ENCODE measurements at places on chromosomes 7 and 10.

DNA sequence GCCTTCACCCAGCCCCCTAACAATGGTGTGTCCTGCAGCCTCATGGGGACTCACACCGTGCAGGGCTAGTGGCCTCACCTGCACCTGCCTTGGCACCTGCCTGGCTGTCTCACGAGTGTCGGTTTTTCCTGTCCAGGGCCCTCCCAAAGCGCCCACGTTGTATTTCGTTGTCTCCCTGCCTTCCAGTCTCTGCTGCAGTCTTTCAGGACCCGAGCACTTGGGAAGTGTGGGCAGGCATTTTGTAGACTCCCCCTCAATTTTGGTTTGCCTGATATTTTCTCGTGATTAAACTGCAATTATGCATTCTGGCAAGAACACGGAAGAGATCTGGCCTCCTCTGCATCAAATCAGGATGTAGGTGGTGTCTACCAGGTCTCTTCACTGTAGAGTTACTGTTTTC, 17.9 kb downstream of the BNIP3 start:
- DNase-seq: no peak

DNA sequence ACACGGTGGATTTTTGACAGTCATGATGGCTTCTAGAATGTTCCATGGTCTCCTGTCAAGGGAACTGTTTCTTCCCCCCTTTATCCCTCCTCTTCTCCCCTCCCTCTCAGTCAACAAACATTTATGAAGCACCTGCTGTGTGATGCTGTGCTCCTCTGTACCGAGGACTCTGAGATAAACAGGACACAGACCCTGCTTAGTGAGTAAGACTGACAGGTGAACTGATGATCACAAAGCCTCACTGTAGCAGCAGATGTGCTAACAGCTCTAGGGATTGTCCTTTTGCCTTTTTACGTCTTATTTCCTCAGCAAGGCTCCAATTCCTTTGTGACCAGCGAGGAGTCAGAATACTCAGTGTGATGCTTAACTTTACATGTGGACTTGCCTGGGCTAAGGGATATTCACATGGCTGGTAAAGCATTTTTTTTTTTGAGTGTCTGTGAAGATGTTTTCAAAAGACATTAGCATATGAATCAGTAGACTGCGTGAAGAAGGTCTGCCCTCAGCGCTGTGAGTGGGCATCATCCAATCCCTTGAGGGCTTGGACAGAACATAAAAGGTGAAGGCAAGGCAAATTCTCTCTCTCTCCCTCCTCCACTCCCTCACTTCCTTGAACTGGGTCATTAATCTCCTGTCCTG, 170.1 kb downstream of the ADRA2A start:
- no peak for DNase-seq

GRCh38 chr10:74988054-74988775, 123.2 kb upstream of the SAMD8 start:
- no peak for DNase-seq

DNA sequence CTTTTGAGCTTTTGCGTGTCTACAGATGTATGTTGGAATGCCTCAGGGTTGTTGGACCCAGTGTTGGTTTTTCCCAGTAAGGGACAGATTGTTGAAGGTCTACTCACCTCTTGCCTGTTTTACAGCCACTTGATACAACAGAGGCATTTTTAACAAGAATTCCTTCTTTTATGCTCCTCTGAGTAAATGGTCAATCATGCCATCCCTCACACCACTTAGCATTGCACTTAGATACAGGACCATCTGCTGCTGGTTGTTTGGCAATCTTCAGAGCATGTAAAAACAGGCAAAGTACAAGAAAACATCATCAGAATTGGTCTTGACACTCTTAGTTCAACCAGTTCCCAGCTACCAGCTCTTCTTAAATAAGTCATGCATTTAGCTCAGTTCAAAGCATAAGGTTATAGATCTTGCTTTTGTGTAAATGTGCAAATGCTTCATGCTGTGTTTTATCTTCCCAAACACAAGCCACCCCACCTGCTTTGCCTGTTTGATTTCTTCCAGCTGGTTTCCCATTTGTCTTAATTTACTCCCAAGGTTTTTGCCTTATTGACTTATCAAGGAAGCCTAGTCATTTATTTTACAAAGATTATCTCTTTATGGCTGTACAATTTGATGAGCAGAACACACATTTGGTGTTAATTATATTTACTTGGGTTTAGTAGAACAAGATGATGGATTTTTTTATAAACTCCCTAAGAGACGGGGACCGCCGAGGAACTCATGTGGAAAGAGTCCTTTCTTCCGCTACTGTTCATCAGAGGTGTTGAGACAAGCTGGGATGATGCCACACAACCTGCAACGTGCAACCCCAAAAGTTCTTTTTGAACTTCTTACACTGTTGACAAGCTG, 136.6 kb downstream of the AHR start:
- peak; percentile 11 for DNase-seq

DNA sequence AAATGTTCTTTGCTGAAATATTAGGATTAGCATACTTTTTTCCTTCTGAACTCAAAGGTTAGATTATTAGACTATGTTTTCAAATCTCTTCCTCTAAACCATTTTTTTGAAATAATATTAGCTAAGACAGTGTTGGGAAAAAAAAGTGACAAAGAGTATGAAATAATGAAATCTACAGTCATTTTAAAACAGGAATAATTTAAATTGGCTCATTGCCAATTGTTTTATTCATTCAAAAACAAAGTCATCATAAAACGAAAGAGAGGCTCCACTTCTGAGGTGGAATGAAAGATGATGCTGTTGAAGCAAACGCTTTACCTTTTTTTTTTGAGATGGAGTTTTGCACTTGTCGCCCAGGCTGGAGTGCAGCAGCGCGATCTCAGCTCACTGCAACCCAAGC, 51.2 kb downstream of the RNF32 start:
- DNase-seq: no peak

DNA sequence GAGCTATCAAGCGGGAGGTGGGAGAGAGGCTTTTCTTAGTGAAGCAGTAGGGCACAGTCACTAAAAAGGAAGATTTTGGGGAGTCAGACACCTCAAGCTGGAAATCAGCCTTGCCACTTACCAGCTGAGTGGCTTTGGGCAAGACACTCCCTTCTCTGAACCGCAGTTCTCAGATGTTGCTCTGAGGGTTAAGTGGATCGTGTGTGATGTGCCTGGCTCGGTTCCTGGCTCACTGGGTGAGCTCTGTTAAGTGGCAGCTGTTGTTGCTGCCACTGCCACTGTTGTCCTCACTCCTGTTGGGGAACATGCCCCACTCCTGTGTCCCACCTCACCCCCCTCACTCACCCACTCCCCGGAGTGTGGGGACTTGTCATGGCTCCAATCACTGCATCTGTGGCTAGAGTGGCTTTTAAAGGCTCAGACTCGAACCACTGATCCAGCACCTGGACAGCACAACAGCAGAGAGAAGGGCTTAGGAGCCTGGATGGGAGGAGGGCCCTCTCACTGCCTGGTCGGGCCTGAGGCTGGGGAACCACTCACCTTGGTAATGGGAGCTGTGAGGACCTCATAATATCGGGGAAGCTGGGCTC, 20.0 kb downstream of the PYROXD2 start:
- no peak for DNase-seq

GRCh38 chr10:5666841-5667630, 641 bp upstream of the ASB13 start:
- no peak for DNase-seq

GRCh38 chr7:77923419-77923818, 124.8 kb downstream of the PHTF2 start:
- no peak for DNase-seq

- DNase-seq: no peak
These were observed 902.5 kb downstream of the PCDH15 start for GRCh38 chr10:53898532-53898931.

DNA sequence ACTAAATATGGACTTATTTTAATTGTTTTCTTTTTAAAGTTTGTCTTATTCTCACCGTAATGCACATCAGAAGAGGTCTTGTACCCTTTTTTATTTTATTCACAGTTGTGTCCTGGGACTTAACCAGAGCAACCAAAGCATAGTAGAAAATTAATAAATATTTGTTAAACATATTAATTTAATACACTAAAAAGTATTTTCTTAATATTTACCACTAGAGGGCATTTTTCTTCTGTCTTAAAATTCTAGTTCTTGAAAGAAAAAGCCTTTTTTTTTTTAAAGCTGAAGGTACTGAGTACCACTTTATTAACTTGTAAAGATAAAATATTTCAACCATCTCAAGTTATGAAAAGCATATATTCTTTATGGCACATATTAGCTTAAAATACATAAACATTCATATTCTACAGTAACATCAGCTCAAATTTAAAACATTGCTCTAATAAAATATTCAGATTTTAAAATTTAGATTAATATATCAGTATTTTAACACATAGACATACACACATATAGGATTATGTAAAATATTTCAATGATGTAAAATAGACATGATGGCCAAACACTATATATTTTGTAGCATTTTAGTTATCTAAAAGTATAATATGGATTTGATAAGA, 260.4 kb downstream of the SEMA3A start:
- no peak for DNase-seq

DNA sequence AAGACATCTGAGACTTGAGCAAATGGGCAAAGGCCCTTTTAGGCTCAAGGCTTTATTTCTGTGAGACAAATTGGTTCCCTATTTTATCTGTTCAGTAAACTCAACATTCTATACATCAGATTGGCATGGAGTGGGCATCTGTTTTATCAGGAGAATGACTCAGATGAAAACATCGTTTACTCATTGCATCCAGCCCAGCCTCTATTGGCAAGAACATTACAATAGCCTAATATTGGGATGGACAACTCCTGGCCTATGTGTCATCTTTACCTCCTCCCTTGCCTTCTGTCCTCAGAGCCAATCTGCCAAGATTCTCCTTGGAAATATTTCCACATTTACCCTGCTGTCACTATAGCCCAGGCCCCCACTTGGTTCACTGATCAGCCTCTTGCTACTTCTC, 5.5 kb upstream of the BLNK start:
- DNase-seq: no peak

DNA sequence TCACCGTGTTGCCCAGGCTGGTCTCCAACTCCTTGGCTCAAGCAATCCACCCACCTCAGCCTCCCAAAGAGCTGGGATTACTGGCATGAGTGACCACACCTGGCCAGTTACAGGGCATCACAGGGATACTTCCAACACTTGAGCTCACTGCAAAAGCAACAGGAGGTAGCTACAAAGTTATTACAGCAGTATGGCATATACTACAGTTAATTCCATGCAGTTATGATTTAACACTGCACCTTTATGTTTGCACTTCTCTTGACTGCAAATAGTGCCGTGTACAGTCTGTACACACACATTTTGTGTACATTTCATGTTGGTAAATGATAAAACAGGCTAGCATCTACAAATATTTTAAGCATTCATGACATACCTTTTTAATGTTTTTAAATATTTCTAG, 21.3 kb downstream of the SRPK2 start:
- no peak for DNase-seq

GRCh38 chr7:51346126-51346525, 29.5 kb upstream of the COBL start:
- no peak for DNase-seq

- no peak for DNase-seq
These were observed 39.2 kb downstream of the AIFM2 start for GRCh38 chr10:70093335-70093944.

- peak; percentile 7 for DNase-seq
These were observed at the start of gene PRKAR1B for GRCh38 chr7:727104-727805. Gene PRKAR1B, minus strand, starts transcription at chr7:727281. Its CDS starts 15,776 bp downstream, at chr7:711505.

- DNase-seq: no peak
These were observed 79.0 kb downstream of the KIAA1549 start for GRCh38 chr7:138902161-138902560.

DNA sequence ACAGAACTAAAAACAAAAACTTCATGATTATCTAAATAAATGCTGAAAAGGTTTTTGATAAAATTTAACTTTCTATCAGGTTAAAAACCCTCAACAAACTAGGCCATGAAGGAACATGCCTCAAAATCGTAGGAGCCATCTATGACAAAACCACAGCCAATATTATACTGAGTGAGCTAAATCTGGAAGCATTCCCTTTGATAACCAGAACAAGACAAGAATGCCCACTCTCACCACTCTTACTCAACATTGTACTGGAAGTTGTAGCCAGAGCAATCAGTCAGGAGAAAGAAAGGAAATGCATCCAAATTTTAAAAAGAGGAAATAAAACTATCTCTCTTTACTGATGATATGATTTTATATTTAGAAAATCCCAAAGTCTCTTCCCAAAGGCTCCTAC, 228.7 kb downstream of the CHRM2 start:
- DNase-seq: no peak

- DNase-seq: no peak
These were observed 422.7 kb upstream of the LRGUK start for GRCh38 chr7:133704453-133704852.

DNA sequence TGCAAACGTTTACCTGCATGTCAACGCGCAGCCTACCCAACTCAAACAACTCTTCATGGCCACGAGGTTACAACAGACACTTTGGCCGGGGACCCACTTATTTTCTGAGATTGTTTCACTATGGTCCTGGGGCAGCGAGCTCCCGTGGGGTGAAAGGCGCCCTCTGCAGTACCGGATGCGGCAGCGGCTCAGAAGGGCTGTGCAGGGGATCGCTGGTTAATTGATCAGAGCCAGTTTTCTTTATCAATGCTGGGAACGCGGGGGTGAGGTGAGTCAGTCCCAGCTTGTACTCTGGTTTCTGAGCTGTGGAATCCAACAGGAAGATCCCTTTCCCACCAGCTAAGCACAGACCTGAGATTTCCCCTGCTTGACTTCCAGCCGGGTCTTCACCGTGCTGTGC, 366.5 kb upstream of the KLF6 start:
- no peak for DNase-seq

DNA sequence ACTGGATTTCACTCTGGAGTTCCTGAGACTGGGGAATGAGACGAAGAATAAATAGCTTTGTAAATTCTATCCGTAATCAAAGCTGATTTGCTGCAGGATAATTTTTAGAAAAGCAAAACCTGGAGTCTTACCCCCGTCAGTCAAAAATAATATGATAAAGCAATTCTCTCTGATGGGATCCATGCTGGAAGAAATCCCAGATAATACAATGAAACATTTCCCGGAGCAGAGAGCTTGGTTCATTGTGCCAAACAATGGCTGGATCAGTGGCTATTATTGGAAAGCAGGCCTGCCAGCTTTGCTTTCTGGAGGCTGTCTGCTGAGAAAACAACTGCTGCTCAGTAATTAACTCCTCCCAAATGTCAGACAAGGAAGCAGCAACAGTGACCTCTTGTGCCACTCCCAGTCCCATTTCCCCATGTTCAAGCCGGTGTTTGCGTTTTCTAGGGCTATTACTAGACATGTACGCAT, 609.4 kb upstream of the PCDH15 start:
- DNase-seq: peak; percentile 79

- DNase-seq: no peak
These were observed 794.5 kb upstream of the IGFBP3 start for GRCh38 chr7:46715579-46715978.

- DNase-seq: no peak
These were observed 51.7 kb downstream of the PROSER2 start for GRCh38 chr10:11874568-11875493.

DNA sequence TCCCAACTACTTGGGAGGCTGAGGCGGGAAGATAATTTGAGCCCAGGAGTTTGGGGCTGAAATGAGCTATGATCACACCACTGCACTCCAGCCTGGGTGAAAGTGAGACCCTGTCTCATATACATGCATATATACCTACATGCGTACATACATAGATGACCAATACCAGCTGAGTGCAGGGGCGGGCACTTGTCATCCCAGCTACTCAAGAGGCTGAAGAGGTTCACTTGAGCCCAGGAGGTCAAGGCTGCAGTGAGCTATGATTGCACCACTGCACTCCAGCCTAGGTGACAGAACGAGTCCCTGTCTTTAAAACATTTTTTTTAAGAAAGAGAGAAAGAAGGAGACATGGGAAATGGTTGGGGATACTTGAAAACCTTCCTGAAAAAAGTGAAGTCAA, 17.4 kb upstream of the PROSER2 start:
- DNase-seq: no peak
